ENCODE measurements at places on chromosomes 16 and 17. TPM values are rescaled to one million over a fixed set of nuclear protein-coding genes. Genes with fewer than 3 reads are reported as not detected.

TBC1D3 gene
- total RNA-seq = not detected

DNA sequence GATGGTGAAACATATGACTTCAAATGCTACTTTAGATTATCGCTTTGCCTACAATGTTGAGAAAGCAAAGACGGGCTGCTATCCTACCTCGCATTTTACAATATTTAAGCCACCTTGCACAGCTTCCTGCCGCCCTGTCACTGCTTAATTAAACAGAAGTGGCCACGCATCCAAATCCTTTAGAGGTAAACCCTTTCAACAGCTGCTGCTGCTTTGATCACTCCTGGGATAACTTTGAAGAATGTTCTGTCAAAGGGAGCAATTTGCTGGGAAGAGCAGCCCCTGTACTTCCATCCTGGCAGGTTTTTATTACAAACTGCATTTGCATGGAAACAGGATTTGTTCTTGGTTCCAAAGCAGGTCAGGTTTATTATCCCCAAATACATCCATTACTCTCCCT is 24.2 kb upstream of the SSTR2 start:
- DNase-seq = no peak

CACNG1 gene
- not detected for total RNA-seq

- no peak for DNase-seq
Observed at GRCh38 chr17:36597866-36598777, 3.3 kb upstream of the MRM1 start.

SLC22A31 gene
- total RNA-seq = not detected

PROCA1 gene
- 3.4 TPM for total RNA-seq

DNA sequence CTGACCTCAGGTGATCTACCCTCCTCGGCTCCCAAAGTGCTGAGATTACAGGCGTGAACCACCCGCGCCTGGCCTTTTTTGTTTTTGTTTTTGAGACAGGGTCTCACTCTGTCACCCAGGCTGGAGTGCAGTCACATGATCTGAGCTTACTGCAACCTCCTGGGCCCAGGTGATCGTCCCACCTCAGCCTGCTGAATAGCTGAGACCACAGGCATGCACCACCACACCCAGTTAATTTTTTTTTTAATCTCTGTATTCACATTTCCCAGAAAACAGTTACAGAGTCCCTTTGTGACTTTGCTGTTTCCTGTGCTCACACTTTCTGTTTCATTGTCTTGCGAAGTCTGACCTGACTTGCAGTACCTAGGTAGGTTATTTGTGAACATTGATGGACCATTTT is 2.7 kb downstream of the CLUAP1 start:
- no peak for DNase-seq

DNA sequence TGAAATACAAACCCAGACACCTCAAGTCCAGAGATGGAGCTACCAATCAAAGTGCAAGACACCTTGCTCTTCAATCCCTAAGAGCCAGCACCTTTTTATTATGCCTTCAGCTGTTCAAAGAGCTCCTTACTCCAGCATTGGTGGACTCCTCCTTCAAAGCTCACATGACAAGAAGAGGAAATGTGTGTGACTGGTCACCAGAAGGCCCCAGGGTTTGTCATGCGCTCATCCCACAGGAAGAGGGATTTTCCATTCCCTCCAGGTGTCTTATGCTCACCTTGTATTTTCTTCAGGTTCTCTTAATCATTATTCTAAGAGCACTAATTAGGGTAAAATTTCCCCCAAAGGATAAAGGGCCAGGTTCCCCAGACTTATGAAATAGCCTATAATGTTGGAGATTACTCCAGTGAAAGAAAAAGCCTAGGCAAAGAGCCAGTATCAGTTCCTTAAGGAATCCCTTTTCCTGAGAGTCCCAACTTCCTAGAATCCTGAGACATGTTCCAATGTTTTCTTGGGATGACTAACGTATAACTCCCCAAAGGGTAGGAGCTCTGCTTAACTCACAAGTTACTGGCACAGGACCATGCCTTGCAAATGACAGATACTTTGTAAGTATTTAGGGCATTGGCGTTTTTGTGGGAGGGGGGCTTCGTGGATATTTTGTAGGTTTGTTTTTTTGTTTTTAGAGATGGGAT is 56.9 kb upstream of the SOX9 start:
- no peak for DNase-seq

DNA sequence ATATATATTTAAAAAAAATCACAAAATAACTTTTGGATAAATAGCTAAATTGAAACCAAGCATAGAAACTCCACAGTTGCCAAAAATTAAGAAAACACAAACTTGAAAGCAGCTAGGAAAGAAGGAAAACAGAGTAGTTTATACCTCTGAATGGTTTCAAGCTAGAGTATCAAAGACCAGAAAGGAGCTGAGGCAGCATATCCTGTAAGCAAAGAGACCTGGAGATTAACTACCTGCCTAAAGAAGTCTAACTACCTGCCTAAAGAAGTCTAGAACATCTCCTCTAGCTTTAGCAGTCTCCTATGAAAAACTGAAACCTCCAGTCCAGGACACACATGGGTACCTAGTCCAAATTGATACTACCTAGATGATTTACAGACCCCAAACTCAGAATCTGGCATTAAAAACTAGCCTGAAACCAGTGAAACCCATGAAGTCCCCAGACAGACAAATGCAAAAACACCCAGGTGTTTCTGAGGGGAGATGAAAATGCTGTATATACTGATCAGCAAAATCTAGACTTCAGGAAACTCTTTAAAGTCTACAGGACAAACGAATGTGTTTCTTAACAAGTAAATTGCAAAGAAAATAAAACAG is 17.6 kb downstream of the APPBP2 start:
- no peak for DNase-seq

- DNase-seq = no peak
Observed at GRCh38 chr17:72529386-72529785, 408.6 kb downstream of the SOX9 start.

DNA sequence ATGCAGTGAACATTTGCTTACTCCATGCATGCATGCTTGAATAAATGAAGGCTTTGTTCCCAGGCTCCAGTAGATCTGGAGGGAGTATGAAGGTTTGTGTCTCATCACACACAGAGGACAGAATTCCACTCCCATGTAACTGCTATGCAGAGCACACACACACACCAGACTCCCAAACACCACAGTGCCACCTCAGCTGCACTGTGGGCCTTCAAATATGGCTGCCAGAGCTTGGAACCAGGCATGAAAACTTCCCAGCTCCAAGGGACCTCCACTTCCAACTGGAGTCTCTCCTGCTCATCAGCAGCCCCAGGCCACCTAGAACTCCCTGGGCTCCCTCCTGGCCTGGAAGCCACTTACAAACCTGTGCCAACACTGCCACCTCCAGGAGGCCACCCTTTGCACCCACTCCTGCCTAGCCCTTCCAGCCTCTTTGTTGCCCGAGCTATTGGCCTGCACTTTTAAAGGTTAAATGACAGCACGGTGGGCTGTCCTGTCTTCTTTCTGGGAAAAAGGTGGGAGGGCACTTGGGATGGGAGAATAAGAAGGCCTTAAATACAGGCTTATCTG is 151.2 kb downstream of the ZNF423 start:
- no peak for DNase-seq

TPPP3 gene
- total RNA-seq = 0.84 TPM

DNA sequence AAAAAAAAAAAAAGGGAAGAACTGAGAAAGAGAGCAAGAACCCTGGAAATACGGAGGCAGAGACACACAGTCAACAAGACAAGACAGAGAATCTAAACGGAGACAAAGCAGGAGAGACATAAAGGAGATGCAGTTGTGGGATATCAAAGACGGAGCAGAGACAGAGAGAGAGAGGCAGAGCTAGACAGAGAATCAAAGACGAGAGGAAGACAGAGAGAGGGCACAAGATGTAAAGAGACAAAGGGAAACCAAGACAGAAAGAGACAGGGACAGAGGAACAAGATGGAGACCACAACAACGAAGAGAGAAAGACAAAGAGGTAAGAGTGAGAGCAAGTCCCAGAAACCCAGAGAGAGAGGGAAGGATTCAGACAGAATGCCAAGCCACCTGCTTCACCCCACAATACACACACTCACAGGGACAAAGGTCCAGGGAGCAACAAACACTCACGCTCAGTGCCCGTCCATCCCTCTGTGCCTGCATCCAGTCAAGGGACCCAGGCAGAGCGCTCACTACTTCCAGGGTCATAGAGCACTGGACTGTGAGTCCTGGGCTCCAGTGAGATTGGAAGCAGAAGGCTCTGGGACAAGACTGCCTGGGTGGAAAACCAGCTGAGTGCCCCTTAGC is 88.9 kb downstream of the C16orf78 start:
- no peak for DNase-seq

DNA sequence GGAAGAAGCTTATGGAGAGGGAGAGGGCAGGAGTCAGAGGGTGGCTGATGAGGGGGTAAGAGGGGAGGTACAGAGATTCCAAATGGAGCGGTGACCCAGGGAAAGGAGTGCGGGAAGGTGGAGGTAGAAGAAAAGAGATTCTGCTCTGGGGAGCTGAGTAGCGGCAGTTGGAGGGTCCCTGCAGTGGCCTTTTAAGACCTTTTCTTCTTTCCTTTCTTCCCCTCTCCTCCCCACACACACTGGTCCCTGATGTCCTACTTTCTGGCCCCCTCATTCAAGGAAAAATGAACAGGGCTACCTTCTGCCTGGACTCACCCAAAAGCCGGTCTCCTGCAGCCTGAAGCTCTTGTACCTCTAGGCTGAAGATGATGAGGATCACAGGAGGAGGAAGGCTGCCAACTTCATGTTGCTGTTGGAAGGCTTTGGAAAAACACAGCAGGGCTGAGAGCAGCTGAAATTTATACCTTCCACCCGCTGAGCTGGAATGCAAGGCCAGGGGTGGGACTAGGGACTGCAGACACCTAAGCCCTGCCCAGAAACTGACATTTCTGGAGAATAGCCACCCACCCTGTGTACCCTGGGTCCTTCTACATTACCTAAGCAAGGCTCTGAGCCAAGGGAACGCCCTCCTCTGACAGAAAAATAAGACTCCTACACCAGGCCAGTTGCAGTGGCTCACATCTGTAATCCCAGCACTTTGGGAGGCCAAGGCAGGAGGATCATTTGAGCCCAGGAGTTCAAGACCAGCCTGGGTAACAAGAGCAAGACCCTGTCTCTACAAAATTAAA is 9.4 kb upstream of the HEATR6 start:
- no peak for DNase-seq

NLE1 gene
- 26.4 TPM for total RNA-seq

KRT15 gene
- 6.0 TPM for total RNA-seq

- no peak for DNase-seq
Observed at GRCh38 chr17:53919356-53919755, 96.6 kb downstream of the KIF2B start.

HGS gene
- total RNA-seq = 57.5 TPM

GRCh38 chr17:78316867-78317789 is 42.7 kb downstream of the SOCS3 start:
- no peak for DNase-seq

CALB2 gene
- 1.6 TPM for total RNA-seq

ADAM11 gene
- total RNA-seq = 0.94 TPM

- no peak for DNase-seq
Observed at GRCh38 chr17:62024866-62025265, 40.2 kb downstream of the MED13 start.

GRCh38 chr17:6779411-6779810 is 3.4 kb downstream of the FBXO39 start:
- no peak for DNase-seq

LRRC36 gene
- total RNA-seq = not detected

CDH8 gene
- total RNA-seq = not detected

DNA sequence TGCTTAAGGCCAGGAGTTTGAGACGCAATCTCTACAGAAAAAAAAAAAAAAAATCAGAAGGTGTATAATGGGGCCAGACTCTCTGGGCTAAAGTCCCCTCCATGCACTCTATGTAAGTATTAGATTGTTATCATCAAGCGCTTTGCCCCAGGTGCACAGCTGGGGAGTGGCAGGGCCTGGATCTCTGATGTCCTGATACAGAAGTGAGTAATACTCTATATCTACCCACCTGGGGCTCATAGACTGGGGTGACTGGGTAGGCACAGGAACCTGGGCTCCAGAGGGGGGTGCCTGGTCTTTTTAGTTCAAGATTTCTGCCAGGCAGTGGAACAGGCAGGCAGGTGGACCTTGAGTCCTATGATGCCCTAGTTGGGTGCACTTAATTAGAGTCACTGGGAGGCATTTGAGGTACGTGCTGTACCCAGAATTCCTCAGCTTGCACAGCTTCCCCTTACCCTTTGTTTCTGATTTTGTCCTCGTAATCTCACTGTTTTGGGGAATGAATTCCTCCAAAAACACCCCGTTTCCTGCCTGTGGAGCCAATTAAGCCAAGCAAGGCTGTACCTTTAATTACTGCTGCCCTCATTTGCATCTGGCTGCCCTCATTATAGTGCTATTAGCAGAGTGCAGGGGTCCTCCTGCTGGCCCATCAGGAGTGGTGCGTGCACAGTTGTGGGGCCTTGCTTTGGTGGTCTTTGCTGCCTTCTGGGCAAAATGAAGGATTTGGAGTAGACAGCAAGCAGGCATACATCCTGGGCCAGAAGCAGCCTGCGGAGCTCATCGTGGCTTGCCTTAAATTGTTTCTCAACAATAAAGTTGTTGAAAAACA is 239.0 kb downstream of the SNX29 start:
- no peak for DNase-seq

CES4A gene
- not detected for total RNA-seq

BLTP2 gene
- total RNA-seq = 109 TPM

ABAT gene
- total RNA-seq = 0.52 TPM

CRYBA1 gene
- total RNA-seq = not detected

DNA sequence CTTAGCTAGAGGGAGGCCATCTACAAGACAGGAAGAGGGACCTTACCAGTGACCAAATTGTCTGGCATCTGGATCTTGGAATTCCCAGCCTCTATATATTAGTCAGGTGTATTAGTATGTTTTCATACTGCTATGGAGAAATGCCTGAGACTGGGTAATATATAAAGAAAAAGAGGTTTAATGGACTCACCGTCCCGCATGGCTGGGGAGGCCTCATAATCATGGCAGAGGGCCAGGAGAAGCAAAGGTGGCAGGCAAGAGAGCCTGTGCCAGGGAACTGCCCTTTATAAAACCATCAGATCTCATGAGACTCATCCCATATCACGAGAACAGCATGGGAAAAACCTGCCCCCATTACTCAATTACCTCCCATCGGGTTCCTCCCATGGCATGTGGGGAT is 500.2 kb downstream of the SHISA9 start:
- no peak for DNase-seq

PSKH1 gene
- total RNA-seq = 6.5 TPM

TPSD1 gene
- not detected for total RNA-seq

KRTAP1-1 gene
- not detected for total RNA-seq
